ENCODE measurements at places on chromosomes 3 and 15.

GRCh38 chr15:71329497-71330260 is 214.4 kb downstream of the THSD4 start:
- no peak for DNase-seq

DNA sequence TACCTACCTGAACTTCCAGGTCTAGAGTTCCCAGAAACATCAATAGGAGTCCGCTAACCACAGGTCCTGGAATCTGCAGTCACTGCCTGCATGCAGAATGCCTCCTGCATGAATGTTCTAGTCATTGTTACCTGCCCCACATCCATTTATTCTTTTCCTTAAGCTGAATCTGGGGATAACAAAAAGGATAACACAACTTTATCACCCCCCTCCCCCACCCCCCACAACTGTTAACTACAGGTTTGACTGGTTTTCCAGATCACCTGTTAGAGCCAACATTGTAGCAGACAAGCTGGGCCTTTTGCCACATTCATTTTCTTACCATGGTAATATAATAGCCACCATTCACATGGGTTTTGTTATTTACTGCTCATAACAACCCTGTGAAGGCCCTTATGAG is 4.6 kb upstream of the CTSH start:
- DNase-seq = no peak

DNA sequence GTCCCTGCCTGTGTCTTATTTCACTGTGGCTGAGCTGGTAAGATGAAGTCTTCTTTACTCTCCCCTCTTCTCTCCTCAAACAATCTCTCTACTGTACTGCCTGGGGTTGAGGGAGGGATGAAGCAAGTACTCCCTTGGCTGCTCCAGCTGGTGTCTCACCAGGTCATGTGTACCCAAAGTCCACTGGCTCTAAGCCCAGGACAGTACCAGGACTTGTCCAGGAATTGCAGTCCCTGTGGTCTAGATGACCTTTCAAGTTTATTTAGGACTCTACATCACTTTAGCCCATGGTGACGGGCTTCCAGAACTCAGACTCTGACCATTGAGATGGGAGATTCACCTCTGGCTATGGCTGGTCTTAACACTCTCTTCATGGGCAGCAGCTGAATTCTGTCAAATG is 17.5 kb upstream of the SLC27A2 start:
- peak; percentile 86 for DNase-seq

GRCh38 chr15:45703670-45704328 is 69.0 kb downstream of the SQOR start:
- DNase-seq = no peak

DNA sequence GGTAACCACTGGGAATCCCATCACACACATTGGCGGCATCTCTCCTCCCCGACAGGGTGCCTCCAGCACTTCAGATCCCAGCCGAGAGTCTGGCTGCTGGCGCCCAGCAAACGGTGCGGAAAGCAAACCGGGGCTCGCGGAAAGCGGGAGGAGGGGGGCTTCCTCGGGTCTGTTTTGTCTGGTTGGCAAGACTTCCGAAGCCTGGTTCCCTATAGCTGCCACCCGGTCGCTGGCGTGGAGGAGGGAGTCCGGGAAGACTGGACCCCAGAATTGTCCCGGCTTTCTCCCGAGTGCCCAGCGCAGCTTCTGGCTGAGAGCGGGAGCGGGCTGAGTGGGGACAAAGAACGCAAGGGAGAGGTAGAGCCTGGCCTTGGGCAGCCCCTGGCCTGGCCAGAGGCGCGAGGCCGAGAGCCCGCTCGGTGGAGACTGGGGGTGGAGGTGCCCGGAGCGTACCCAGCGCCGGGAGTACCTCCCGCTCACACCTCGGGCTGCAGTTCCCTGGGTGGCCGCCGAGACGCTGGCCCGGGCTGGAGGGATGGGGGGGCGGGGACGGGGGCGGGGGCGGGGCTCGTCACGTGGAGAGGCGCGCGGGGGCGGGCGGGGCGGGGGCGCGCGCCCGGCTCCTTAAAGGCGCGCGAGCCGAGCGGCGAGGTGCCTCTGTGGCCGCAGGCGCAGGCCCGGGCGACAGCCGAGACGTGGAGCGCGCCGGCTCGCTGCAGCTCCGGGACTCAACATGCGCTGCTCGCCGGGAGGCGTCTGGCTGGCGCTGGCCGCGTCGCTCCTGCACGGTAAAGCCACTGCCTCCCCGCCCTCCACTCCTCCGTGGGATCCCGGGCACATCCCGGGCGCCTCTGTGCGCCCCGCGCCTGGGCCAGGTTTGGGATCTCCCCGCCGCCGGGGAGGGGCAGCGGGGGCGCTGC is at the start of gene CHRNA7:
CHRNA7 (plus strand) TSS at position 654 of the 920 bp plus-strand sequence; CDS start at position 734, 80 bp downstream.
- peak; percentile 12 for DNase-seq

GRCh38 chr3:40618158-40618557 is 93.4 kb downstream of the ZNF621 start:
- DNase-seq = no peak
